ENCODE measurements at places on chromosomes 4 and X.

GRCh38 chr4:44017422-44017739 is 431.2 kb downstream of the KCTD8 start:
- DNase-seq: no peak

DNA sequence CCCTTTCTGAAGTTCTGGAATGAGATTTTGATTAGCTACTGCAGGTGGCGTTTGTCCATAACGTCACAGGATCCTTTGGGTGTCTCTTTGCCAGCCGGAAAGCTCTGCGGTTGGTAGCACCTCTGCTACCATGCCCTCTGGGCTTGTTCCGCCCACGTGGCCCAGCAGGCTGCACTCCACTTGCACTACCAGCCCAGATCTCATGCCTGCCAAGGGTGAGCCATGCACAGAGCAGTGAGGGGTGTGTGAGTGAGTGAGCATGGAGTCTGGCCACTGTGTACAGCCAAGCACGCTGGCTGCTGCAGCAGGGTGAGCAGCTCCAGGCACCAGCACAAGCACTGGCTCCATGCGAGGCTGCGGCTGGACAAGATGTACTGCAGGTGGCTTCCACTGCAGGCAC is 6.6 kb upstream of the HNRNPD start:
- DNase-seq: no peak

DNA sequence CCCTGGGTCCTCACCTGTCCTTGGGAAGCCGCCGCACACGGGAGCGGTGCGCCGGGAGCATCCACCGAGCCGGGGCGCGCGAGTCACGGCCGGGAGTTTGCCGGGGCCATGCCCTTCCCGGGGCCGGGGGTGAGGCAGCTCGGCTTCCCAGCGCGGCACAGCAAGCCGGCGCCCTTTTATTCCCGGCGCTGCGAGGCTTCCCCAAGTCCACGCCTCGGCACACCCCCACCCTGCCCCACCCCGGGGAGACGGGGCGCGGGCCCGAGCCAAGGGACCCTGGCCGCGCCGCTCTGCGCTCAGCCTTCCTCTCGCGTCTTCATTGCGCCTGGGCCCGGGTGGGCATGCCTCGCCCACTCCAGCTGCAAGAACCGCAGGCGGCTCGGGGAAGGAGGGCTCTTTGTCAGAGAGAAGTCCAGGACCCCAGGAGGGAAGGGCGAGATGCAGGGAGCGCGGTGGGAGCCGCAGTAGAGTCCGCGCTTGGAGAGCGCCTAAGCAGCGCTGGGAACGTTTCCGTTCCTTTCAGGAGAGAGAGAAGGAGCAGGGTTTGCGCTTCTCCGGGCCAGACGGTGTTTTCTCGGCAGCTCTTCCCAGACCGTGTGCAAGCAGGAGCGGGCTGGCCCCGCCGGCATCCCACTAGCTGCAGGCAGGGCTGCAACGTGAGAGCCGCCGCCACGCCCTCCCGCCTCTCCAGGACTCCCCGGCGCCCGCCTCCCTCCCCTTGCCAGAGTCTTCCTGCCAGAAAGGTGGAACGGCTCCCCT is at the start of gene MXRA5:
Gene MXRA5 (minus strand): TSS at position 152 of the 759 bp plus-strand sequence. CDS start 2,819 bp downstream, outside the sequence.
- no peak for DNase-seq

GRCh38 chrX:20461002-20461401 is 194.3 kb upstream of the RPS6KA3 start:
- DNase-seq: no peak

DNA sequence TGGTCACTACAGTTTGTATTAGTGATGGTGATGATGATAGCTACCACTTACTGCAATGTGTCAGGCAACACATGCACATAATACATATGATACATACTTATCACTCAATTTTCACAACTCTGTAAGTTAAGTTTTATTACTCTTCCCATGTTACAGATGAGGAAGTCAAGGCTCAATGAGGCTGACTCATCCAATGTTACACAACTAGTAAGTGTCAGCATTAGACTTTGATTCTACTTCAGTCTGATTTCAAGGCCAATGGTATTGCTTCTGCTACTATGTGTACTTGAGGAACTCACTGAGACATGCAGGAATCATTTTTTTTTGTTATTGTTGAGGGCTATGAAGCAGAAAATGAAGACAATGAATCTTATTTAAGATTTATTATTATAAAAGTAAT is 96.4 kb upstream of the TRPC5OS start:
- DNase-seq: no peak

DNA sequence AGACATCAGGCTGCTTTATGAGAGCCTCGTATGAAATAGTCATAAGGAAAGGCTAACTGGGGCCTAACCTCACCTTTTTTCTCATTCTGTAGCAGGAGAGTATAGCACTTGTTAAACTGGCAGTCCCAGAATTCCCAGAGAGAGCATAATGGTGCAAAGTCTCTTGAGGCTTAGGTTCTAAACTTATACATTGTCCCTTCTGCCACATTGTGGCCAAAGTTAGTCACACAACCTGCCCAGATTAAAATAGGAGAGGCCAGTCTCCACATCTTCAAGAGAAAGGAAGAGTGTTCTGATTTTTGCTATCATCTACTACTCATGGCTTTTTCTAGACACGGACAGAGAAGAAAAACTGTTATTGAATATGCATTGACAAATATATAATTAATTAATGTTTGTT is 1588.9 kb upstream of the PCDH7 start:
- DNase-seq: no peak

DNA sequence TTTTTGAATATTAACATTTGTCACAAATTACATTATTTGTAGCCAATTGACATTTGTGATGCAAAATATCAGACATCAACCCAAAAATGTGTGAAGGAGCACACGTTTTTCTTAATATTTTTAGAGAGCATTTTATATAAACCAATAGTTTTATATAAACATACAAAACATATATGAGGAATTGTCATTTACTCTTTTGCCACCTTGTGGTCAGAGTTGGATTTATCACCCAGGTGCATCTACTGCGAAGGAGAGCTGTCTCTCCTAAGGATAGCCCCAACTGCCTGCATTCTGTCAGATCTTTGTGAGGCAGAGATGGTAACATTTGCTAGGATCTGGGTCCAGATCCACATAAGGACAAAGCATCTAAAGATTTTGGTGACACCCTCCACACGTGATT is 2.5 kb upstream of the USP27X start:
- no peak for DNase-seq

DNA sequence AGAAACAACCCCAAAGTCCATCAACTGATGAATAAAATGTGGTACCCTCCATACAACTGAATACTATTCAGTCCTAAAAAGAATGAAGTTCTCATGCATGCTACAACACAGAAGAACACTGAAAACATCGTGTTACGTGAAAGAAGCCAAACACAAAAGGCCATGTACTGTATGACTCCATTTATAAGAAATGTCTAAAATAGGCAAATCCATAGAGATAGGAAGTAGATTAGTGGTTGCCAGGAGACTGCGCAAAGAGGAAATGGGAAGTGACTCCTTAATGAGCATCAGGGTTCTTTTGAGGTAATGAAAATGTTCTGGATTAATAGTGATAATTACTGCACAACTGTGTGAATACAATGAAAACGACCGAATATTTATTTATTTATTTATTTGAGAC is 23.4 kb downstream of the FBXW7 start:
- no peak for DNase-seq

DNA sequence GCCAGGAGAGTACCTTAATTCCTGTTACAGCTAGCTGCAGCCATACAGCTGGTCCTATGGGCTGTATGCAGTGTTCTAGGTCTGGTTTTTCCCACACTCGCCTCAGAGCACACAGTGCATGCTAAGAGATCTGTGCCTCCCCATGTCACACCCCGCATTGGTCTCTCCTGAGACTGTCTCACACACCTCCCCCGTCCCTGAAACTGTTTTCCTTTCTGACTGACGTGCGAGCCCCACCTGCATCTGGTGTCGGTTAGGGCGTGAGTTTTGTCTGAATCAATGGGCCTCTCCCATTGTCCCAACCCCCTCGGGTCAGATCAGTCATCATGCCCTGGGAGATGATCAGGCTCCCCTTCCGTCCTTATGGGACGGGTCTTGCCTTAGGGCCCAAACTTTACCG is 3.4 kb upstream of the UGT8 start:
- no peak for DNase-seq

DNA sequence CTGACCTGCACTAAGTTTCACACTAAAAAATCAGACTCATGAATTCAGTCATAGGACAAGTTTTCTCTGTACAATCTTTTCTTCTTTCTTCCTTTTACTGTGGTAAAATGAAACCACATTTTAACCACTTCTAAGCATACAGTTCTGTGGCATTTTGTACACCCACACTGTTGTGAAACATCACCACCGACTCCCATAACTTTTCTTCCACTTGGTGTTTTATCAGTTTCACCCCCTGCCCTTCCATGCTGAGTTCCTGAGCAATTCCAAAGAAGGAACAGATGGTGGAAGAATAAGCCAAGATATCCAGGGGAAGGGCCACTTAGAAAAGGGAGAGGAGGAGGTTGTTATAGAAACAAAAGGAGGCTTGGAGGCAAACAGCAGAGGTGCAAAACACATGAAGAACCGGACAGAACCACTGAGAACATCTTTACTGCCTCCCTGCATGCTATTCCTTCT is 22.6 kb downstream of the SLC25A4 start:
- no peak for DNase-seq

GRCh38 chrX:54223581-54223980 is 40.5 kb upstream of the FAM120C start:
- DNase-seq: no peak

DNA sequence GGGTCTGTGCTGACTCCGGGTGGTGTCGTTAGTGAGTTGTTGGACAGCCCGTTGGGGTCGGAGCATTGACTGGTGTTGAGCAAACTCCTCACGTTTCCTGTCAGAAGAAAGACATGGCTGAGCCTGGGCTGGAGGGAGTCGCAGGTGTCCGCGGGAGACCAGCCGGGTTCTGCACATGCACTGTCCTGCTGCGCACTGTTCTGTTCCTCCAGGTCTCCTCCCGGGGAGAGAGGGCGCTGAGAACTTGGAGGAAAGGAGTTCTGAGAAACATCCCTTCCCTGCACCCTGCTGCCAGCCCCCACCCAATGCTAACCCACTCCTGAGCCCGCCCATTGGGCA is 1.1 kb downstream of the ZNF141 start:
- DNase-seq: no peak

GRCh38 chr4:109962401-109962800 is 49.7 kb downstream of the EGF start:
- DNase-seq: no peak

GRCh38 chr4:87240341-87240740 is 19.9 kb upstream of the KLHL8 start:
- DNase-seq: no peak

- no peak for DNase-seq
Observed at GRCh38 chr4:1792158-1792831, 798 bp upstream of the FGFR3 start.

DNA sequence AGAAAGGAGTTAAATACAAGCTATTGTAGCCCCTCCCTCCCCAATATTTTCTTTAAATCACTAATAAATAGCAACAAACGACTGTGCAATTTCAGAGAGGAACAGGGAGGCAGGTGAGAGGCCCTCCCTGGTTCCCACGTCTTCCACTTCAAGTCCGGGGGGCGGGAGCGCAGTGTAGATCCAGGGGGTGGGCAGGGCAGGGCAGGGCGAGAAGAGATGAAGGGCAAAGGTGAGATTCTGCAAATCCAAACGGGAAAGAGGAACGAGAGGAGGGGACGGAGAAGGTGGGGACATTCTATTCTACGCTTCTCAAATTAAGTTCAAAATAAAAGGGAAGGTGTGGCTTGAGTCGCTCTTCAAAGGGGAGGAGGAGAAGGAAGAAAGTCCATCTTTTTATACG is 6.8 kb downstream of the NKX6-1 start:
- no peak for DNase-seq

- DNase-seq: no peak
Observed at GRCh38 chr4:186701273-186701672, 22.4 kb downstream of the FAT1 start.

- DNase-seq: no peak
Observed at GRCh38 chr4:185192059-185192458, 11.7 kb downstream of the CFAP97 start.

GRCh38 chr4:119872371-119873016 is 194.2 kb downstream of the MAD2L1 start:
- no peak for DNase-seq

DNA sequence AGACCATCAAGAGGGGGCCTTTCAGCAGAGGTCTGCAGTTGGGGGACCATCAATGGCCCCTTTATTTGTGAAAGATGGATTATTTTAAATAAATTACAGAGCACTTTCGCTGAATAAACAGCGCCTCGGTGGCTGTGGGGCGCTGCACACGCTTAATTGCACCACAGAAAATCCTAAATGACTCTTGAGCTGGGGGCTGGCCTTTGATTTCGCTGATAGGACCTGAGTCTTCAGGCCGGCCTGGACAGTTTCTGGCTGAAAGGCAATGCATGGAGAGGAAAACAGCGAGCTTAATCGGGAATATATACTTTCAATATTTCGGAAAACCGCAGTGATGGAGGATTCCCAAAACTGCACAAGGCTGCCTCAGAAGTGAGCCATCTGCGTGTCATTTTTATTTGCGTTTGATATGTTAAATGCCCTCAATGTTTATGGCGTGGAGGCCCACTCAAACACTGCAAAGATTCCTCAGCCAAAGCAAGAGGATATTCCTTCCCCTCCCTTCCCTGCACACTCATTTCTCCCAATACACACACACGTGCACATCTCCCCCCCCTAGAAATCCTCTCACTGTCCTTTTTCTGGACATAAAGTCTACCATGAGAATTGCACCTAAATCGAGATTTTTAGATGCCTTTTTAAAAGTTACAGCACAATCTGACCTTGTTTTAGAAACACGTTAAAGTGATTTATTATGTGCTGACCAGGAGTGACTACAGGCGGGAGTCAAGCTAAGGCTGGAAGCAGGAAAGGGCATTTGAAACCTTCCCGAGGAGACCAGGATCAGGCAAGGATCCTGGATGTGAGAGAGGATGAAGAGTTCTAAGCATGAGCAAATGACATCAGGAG is 340.7 kb downstream of the RAB28 start:
- DNase-seq: no peak

- no peak for DNase-seq
Observed at GRCh38 chrX:7219153-7219705, 71.3 kb upstream of the PUDP start.

DNA sequence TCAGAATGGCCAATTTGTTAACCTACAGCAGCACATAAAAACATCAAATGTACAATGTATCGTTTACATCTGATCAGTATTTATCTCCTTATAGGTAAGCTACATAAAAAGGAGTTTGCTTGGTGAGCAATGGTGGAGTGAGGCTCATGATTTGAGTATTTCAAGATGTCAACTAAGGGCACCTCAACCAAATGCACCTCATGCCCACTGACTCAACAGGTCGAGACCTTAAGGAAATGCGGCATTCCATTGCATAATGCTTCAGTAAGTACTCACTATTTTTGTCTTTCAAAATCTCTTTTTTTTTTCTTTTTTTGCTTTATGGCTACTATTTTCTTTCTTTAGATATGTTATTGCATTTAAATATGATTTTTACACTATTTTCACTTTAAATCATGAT is 181.0 kb upstream of the TLL1 start:
- DNase-seq: no peak

DNA sequence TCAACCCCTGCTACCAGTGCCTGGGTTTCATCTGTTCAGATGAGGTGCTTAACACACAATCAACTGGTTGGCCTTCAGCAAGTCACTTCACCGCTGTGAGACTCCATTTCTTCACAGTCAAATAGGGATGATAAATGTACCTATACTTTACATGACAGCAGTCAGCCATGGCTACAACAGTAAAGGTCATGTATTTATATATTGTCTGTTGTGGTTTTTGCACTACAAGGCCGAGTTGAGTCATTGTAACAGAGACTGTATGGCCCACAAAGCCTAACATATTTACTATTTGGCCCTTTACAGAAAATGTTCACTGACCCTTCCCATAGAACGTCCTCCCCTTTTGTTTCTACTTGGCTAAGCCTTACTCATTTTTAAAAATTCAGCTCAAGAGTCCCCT is 404.6 kb upstream of the F9 start:
- no peak for DNase-seq

Measured in activated CD8-positive, alpha-beta memory T cell treated with anti-CD3 and anti-CD28 coated beads for 1 hour (primary cell).